ENCODE measurements at places on chromosomes 6 and 20.

GRCh38 chr20:50519036-50519762 lies 9.0 kb downstream of the PTPN1 start:
- DNase-seq = no peak

DNA sequence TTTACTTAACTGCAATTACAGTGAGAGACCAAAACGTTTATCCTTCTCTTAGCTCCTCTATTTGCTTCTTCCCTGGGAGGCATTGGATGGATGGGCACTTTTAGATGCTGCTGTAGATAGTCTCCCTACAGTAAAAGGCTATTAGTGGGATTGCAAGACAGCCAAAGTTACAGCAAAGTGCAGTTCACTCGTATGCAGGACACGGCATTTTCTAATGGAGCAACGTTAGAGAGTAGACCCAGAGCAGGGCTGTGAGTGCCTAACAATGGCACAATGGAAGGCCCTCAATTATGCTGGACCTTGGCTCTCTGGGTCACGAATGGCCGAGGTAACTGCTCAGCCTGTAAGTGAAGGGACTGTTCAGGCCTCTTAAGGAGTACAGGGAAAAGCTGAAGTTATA lies 605.8 kb upstream of the NOX3 start:
- no peak for DNase-seq

DNA sequence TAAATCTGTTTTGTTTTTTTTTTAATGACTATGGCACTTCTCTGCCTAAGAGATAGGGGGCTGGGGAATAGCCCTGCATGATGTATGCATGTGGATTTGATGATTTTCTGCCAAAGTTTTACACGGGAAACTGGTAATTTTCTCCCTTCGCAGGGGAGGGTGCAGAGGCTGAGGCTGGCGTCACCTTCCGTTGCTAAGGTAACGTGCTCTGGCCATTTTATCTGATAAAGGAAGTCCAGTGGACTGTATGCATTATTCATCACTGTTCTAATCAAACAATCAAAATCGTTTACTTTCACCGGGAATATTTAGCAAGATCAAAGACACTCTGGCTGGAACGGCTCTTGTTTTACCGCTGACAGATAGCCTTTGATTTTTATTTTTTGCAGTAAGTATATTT lies 789 bp downstream of the PHACTR1 start:
- no peak for DNase-seq

GRCh38 chr6:154488248-154488593 lies 22.3 kb downstream of the CNKSR3 start:
- no peak for DNase-seq

GRCh38 chr20:16360668-16361067 lies 212.6 kb downstream of the KIF16B start:
- DNase-seq = no peak

DNA sequence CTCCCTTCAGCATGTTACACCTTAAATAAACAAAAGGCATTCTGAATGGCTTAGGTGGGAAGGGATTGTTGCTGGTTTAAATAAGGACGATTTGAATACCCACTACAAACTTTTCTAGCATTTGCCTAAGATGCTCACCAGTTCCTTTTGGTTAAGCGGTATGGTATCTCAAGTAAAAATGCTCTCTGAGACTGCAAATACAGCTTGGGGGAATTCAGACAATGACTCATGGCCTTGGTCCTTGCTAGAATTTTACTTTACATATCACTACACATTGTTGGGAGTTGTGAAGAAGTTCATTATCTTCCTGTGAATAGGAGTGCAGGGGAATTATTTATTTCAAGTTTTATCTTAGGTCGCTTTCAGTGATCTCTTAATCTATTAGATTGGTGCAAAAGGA lies 670.7 kb downstream of the UTRN start:
- DNase-seq = no peak

DNA sequence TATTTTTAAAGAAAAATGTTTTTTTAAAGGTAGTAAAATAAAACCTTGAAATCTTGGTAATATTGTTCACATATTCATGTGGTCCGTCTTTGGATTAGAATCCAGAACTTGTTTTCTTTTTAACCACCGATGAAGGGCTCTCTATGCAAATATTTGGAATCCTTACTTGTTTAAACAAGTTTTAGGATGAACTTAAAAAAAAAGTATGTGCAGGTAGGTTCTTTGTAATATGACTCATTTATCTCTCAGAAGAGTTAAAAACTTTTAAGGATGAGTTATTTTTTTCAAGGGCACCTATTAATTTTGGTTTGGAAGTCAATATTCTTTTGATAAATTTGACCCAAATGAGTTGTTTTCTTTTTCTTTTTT lies 8.9 kb downstream of the DSP start:
- DNase-seq = no peak

GRCh38 chr6:48714250-48714649 lies 603.3 kb upstream of the PTCHD4 start:
- DNase-seq = no peak

DNA sequence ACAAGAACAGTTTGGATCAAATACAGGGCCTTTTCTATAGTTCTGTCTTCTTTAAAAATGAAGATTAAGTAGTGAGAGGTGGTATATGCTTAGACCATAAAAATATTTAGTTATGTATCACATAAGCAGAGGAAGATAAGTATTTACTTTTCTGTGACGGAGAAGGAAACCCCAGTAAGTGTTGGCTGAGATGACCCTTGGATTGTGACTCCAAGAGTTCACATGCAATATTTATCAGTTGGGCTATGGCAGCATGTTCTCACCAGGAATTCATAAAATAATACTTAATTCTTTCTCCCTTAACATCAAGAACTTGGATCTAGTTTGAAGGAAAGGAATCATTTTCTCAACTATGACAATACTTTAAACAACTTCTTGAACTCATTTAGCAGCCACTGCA lies 98.4 kb upstream of the TBX18 start:
- DNase-seq = no peak

DNA sequence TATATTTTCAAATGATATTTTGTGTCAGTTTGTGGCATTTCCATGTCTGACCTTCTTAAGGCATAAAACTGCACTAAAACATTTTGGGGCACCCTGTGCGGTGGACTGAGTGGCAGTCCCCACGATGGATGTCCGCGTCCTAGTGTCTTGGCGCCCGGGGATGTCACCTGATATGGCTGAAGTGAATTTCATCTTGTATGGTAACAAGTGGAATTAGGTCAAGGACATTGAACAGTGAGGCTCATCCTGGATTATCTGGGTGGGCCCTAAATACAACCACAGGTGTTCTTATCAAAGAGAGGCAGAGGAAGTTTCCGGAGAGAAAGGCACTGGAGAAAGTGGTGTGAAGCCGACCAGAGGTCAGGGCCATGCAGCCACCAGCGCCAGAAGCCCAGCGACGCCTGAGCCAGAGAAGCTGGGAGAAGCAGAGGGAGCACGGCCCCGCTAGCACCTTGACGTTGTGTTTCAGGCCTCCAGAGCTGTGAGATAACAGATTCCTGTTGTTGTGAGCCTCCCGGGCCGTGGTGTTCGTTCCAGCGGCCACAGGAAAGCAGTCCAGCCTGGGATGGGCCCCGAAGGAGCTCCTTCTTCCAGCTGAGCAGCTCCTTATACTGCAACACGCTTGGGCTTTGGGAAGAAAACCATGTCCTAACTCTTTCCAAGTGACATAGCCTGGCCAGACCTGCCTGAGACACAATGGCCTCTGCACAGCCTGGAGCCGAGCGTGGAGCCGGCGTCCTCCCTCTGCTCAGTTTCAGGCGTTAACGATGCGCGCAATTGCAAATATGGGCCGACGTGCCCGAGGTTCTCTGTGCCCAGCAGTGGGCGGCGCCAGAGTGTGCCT lies 22.5 kb downstream of the THBS2 start:
- no peak for DNase-seq

GRCh38 chr6:29465279-29465678 lies 8.3 kb downstream of the OR2H1 start:
- DNase-seq = no peak

DNA sequence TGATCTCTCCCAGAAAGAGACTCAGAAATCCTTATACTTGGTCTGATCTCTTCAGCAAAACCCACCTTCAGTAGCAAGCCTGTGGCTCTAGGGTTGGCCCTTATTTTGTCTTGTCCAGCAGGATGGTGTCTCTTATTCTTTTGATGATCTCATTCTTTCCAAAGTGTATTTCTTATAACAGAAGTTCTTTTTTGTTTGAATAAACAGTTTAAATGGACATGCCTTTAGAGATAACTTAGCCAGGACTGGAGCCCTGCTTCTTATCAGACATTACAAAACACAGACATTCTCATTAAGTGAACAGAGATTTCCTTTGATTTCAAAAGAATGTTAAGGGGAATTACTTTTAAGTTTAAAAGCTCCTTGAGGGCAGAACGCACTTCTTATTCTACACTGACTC lies 31.7 kb downstream of the KCNS1 start:
- no peak for DNase-seq

DNA sequence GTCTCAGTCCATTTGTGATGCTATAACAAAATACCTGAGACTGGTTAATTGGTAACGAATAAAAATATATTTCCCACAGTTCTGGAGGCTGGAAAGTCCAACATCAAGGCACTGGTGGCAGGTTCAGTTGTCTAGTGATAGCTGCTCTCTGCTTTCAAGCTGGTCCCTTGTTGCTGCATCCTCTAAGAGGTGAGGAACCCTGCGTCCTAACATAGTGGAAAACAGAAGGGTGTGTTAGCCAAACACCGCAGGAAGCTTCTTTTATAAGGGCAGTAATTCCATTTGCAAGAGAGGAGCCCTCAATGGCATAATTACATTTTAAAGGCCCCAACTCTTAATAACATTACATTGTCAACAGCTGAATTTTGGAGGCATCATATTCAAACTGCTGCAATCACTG lies 372.7 kb downstream of the ADGRB3 start:
- no peak for DNase-seq

- DNase-seq = no peak
Measured at GRCh38 chr6:68710916-68711315, 75.8 kb downstream of the ADGRB3 start.

DNA sequence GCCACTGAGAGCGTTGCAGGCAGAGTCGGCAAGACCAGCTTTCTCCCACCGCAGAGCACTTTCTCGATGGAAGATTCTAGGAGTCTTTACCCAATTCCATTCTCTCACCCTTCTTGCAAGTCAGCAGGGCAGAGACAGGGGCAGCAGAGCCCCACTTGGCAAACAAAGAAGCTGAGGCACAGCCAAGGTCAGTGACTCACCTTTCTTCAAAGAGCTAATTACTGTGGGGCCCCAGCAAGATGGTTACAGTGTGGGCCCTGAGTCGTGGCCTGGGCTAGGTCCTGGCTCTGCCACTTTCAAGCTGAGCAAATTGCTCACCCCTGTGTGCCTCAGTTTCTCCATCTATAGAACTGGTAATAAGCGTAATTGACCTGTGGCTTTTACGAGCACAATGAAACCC lies 277.0 kb downstream of the PREX1 start:
- no peak for DNase-seq

- no peak for DNase-seq
Measured at GRCh38 chr6:14235653-14236356, 118.2 kb downstream of the CD83 start.

GRCh38 chr20:48457193-48458002 lies 370.4 kb downstream of the PREX1 start:
- DNase-seq = no peak

GRCh38 chr6:141349710-141350109 lies 783.0 kb upstream of the GJE1 start:
- no peak for DNase-seq

DNA sequence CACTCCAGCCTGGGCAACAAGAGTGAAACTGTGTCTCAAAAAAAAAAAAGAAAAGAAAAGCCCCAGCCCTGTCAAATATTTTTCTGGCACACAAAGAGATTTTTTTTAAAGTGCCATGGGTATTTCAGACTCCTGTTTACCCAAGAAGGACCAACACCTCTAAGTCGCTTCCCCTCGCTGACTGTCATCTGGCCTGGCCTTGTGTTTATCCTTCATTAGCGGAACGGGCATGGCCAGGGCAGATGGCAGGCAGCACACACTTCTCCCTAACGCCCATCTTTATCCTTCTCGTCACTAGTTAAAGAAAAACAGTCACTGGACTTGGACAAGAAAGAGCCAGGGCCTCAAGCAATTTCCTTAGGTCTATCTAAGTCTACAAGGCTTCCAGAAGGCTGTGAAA lies 7.3 kb upstream of the CBFA2T2 start:
- DNase-seq = no peak

GRCh38 chr20:25191689-25192088 lies 3.8 kb upstream of the ENTPD6 start:
- DNase-seq = no peak

GRCh38 chr6:40733770-40734396 lies 146.7 kb upstream of the LRFN2 start:
- no peak for DNase-seq

DNA sequence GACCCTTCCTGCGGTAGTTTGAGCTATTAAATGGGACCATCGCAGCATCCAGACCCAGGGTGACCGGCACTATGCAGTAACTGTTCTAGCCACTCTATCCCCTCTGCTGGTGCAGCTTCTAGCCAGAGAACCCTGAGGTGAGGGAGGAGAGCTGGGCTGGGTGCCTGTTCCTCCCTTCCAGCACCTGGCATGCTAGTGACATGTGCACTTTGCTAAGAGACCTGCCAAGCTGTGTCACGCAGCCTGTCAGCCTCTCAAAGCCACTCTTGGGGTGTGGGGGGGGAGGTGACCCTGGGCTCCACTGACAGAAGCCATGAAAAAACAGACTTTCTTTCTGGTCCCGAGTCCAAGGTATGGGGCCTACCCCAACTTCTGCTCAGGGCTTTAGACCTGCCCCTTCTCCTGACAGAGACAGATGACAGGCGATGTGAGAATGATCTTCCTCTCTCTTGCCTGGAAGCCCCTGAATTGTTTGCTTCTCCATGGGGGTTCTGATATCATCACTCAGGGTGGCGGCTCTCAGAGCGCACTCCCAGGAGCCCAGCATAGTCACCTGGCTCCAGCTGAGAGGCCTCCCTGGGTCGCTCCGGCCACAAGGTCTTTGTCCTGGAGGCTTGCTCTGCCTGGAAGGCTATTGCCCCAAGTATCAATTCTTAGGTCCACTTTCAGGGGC lies 47.2 kb upstream of the MLN start:
- DNase-seq = no peak

GRCh38 chr20:48295445-48295903 lies 510.2 kb upstream of the SULF2 start:
- no peak for DNase-seq

- DNase-seq = no peak
Measured at GRCh38 chr6:46789434-46790354, 3.5 kb upstream of the MEP1A start.

- no peak for DNase-seq
Measured at GRCh38 chr20:8809107-8809953, 259.6 kb upstream of the PLCB4 start.

GRCh38 chr6:35051997-35052583 lies 89.0 kb downstream of the TCP11 start:
- no peak for DNase-seq

- no peak for DNase-seq
Measured at GRCh38 chr6:158262755-158263154, 49.5 kb upstream of the TULP4 start.

DNA sequence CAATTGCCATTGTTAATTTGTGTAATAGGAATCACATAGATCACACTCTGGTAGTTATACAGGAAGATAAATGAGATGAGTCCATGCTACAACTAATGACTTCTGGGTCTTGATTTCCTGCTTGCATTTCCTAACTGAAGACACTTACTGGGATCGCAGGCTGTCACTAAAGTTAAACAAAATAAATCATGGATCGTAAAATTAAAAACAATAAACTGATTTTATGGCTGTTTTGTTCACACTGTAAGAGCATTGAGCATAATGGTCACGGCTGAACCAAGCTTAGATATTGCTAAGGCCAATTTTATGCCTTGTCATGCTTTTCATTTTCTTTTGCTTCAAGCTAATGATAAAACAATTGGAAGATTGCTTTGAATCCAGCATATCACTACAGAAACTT lies 332.5 kb upstream of the CITED2 start:
- no peak for DNase-seq

Measured in stimulated activated CD8-positive, alpha-beta memory T cell treated with anti-CD3 and anti-CD28 coated beads, Interleukin-15, amount 100 ng/mL, for 4 hours (primary cell).